ENCODE measurements at places on chromosomes 2 and 18.
A peak's percentile ranks its signal among the peaks of the same experiment; 100 is the strongest.

GRCh38 chr2:102506743-102507142, 33.7 kb downstream of the SLC9A4 start:
- H3K4me1 ChIP-seq = peaks cover 4% of the 10 kb centered on the region
- no peak overlapping the region for H3K27ac ChIP-seq
- H3K36me3 ChIP-seq = no peaks in the 10 kb centered on the region
- no peak overlapping the region for H3K4me3 ChIP-seq
- peaks cover 22% of the 10 kb centered on the region for H3K27me3 ChIP-seq

GRCh38 chr2:121242175-121242875, 42.7 kb downstream of the TFCP2L1 start:
- no peaks in the 10 kb centered on the region for H3K36me3 ChIP-seq
- H3K27ac ChIP-seq = no peak overlapping the region
- H3K27me3 ChIP-seq = no peaks in the 10 kb centered on the region
- H3K4me1 ChIP-seq = no peaks in the 10 kb centered on the region
- DNase-seq = no peak

GRCh38 chr2:105636109-105636740, 108.5 kb upstream of the NCK2 start:
- H3K4me1 ChIP-seq = no peaks in the 10 kb centered on the region
- H3K4me3 ChIP-seq = no peak overlapping the region
- H3K27ac ChIP-seq = no peak overlapping the region
- no peaks in the 10 kb centered on the region for H3K36me3 ChIP-seq
- H3K27me3 ChIP-seq = peaks cover 10% of the 10 kb centered on the region

DNA sequence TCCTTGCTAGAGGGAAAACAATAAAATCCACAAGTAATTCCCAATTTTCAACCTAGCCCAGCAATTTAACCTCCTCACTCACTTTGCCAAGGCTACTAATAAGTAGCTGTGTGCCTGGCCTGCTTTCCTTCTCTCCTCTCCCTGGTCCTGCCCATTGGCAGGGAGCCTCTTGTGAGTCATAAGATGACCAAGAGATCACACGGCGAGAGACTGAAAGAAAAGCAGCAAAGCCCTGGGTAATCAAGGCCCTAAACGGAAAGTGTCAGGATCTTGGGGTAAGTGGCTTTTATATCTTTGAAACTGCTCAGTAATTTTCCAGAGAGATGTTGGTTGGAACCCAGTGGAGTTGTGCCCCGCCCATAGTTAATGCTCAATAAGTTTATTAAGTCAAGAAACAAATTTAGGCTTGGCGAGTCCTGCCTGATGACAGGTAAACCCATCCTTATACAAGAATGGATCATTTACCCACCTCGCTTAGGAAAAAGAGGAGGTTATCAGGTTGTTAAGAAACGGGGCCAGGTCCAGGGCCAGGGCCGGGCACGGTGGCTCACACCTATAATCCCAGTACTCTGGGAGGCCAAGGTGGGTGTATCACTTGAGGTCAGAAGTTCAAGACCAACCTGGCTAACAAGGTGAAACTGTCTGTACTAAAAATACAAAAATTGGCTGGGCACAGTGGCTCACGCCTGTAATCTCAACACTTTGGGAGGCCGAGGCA, 10.0 kb upstream of the ADAM17 start:
- no peaks in the 10 kb centered on the region for H3K27me3 ChIP-seq
- no peak overlapping the region for H3K27ac ChIP-seq
- DNase-seq = no peak
- H3K4me1 ChIP-seq = peaks cover 3% of the 10 kb centered on the region
- H3K36me3 ChIP-seq = peaks cover 1% of the 10 kb centered on the region

DNA sequence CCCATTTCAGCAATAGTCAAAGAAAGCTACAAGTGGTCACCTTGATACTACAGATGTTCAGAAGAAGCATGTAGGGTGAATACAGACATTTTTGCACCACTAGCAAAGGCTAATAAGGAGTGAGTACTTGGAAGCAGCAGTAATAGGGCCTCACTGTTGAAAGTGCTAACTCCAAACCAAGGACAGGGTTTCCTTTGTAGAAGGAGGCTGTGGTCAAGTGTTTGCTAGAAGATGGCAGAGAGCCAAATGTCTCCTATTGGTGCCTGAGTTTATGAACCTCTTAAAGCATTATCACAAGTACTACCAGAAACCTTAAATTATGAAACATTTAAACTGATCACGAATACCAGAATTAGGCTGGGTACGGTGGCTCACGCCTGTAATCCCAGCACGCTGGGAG, 308.1 kb downstream of the ZEB2 start:
- peak overlapping the region; percentile 38 for H3K27ac ChIP-seq
- DNase-seq = no peak
- peaks cover 36% of the 10 kb centered on the region for H3K36me3 ChIP-seq
- peaks cover 44% of the 10 kb centered on the region for H3K4me1 ChIP-seq
